Activated T-cell treated with anti-CD3 and anti-CD28 coated beads for 1 hour (primary cell): ENCODE measurements at places on chromosomes 1 and 21.

- DNase-seq, result no peak
These were observed 12.1 kb upstream of the CNTN2 start for GRCh38 chr1:205030896-205031295.

- DNase-seq, result no peak
These were observed 116.8 kb downstream of the KCNH1 start for GRCh38 chr1:211017075-211017718.

DNA sequence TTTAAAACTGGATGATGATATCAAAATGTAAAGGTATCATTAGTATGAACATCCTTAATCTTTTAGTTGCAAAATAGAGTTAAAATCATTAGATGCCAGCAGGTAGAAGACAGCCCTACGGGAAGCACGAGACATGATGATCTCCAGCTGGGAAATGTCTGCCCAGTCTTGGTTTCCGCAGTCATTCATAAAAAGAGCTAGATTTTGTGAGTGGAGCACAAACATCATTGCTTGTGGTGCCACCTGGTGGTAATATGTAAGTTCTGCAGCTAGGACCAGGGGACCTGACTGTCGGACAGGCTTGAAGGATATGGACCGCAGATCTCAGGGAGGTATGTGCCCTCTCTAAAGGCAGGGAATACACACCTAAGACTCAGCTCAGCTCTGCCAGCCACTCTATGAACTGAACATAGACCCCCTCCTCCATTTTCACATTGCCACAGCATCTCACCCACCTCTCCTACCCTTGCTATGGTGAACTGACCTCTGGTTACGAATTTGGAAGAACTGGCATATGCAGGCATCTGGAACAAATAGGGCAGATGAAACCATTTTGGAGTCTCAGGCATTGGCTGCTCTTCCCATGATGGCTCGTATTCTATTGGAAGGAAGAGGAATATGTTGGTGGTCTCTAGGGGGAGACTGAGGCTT lies 9.2 kb downstream of the FCMR start:
- no peak for DNase-seq

DNA sequence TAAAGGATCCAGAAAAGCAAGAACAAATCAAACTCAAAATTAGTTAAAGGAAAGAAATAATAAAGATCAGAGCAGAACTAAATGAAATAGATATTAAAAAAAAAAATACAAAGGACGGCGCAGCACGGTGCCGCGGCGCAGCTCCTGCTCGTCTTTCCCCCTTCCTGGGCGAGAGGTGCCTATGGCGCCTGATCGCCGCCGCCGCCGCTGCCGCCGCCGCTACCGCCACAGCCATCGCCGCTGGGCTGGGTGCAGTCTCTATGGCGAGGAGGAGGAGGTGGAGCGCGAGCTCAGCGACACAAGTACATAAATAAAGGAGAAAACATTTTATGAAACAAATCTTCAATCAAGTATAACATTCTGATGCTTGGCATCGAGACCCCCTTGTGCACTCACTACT lies 77.6 kb upstream of the VANGL1 start:
- DNase-seq, result no peak

GRCh38 chr1:221011145-221011544 lies 131.9 kb downstream of the HLX start:
- no peak for DNase-seq

- no peak for DNase-seq
These were observed 3.2 kb downstream of the B3GALNT2 start for GRCh38 chr1:235500971-235501540.

- no peak for DNase-seq
These were observed 3.2 kb downstream of the LBR start for GRCh38 chr1:225424562-225425200.

GRCh38 chr1:107559881-107560280 lies 405.1 kb downstream of the VAV3 start:
- no peak for DNase-seq

GRCh38 chr1:232483826-232484225 lies 146.1 kb downstream of the SIPA1L2 start:
- DNase-seq, result no peak

- DNase-seq, result no peak
These were observed 26.2 kb upstream of the ERG start for GRCh38 chr21:38524168-38525153.

- no peak for DNase-seq
These were observed 12.6 kb downstream of the LRRC8D start for GRCh38 chr1:89833183-89834082.

GRCh38 chr1:112887599-112888283 lies 68.3 kb downstream of the SLC16A1 start:
- no peak for DNase-seq

GRCh38 chr1:179775009-179775408 lies 31.9 kb downstream of the FAM163A start:
- no peak for DNase-seq

DNA sequence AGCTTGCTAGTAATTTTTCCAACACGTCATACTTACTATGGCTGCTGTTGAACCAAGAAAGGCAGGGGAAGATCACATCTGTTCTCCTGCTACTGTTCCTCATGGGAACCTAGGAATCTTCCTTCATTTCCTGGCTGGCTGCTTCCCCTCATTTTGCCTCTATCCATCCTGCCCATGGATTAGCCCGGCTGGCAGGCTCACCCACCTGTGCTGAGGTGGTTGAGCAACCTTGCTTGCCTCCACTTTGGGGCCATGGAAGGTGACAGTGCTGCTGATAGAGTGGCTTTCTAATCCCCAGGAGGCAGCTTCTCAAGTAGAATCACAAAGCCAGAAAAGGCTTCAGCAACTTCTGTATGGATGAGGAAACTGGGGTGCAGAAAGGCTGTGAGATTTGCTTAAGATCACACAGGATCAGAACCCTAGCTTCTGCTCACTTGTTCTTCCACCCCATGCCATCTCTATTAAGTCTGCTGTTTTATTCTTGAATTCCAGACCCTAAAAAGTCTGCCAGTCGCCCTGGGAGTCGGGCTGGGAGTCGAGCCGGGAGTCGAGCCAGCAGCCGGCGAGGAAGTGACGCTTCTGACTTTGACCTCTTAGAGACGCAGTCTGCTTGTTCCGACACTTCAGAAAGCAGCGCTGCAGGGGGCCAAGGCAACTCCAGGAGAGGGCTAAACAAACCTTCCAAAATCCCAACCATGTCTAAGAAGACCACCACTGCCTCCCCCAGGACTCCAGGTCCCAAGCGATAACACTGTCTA lies 6.2 kb upstream of the BMP8A start:
- no peak for DNase-seq

DNA sequence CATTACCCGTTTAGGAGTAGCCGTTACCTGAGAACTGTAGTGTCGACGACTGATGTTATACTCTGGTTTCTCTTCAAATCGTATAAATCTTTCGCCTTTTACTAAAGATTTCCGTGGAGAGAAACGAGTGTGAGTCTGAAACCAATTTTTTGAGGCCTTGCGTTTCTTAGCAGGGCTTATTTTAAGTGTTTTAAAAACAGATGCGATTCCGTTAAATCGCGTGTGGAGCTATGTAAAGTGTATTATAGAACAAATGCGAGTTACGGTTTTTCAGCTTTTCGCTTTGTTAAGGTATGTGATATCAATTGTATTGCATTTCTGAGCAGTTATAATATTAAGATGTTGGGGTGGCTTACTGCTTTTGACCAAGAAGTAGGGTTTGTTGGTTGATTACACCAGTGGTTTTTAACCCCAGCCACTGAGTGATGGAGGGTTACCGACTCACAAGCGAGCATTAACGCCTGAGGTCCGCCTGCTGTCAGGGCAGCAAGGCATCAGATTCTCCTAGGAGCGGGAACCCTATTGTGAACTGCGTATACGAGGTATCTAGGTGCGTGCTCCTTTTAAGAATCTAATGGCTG lies 18.0 kb downstream of the KIAA2013 start:
- peak; percentile 36 for DNase-seq

- no peak for DNase-seq
These were observed 202.5 kb upstream of the RAB4A start for GRCh38 chr1:229068270-229068987.

- peak; percentile 70 for DNase-seq
These were observed at the start of gene BOLA1 for GRCh38 chr1:149899460-149900284. Gene BOLA1 (plus strand): TSS chr1:149899568. CDS start chr1:149900060, 492 bp downstream.

GRCh38 chr1:233268389-233269022 lies 27.0 kb downstream of the PCNX2 start:
- no peak for DNase-seq

DNA sequence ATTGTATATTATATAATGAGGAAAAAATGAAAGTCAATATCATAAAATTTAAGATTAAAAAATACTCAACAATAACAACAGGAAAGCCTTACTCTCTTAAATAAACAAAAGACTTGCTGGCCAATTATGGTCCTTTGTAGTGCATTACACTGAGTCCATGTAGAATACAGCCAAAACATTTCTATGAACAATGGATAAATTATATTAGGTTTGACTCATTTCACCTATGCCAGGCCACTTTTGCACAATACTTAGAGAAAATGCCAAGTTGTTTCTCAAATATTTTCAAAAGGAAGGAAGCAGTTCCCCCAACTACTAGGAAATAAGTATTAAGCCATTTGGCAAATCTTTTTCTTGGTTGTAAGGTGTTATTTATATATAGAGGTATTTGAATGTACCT lies 19.8 kb upstream of the UCK2 start:
- no peak for DNase-seq

- DNase-seq, result no peak
These were observed 235.2 kb downstream of the DISC1 start for GRCh38 chr1:231861541-231862481.

GRCh38 chr1:30720271-30721223 lies 2.8 kb downstream of the MATN1 start:
- no peak for DNase-seq

DNA sequence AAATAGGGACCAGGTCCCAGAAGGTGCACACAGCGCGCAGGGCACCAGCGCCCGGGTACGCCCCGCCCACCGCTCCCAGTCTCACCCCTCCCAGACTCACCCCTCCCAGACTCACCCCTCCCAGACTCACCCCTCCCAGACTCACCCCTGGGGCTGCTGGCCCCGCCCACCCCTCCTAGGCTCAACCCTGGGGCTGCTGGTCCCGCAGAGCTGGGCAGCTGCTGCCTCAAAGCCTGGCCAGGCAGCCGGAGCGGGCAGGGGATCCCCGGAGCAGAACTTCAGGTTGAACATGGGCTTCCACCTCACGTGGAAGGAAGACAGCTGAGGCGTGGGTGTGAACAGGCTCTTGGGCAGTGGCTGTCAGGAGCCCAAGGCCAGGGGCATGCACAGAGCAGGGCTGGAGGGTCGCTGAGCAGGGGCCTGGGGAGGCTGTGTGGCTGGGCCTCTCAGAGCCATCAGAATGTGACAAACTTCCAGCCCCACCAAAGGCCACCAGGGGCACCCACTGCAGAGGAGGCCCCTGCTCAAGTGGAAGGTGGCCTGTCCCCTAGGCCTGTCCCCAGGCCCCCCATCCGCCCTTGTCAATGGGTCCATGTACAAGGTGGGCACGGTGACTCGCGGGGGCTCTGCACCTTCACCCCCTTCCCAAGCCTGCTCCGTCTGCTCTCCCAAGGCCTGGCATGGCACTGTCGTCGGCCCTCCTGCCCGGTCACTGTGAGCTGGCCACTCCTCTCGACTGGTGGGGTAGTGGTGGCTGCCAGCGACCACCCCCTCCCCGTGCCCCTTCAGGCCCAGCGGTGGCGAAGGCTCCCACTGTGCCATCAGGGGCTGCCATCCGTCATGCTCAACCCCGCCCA lies 20.4 kb upstream of the SUMO3 start:
- DNase-seq, result no peak

DNA sequence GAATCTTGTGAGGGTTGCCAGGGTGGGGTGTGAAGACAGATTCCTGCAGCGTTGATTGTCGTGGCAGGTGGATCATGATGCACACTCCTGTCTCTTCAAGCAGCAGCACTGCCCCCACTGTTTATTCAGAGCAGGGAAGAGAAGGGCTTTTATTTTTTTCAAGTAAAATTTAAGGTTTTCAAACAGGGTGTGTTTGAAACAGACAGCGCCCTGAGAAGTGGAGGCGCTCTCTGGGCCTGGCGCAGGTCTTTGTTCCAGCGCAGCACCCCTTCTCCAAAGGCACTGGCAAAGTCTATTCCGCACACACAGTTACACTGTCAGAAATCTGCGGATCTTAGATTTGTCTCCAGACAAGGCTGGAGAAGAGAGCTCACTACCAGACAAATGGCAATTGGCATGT lies 7.0 kb downstream of the C1orf53 start:
- no peak for DNase-seq

DNA sequence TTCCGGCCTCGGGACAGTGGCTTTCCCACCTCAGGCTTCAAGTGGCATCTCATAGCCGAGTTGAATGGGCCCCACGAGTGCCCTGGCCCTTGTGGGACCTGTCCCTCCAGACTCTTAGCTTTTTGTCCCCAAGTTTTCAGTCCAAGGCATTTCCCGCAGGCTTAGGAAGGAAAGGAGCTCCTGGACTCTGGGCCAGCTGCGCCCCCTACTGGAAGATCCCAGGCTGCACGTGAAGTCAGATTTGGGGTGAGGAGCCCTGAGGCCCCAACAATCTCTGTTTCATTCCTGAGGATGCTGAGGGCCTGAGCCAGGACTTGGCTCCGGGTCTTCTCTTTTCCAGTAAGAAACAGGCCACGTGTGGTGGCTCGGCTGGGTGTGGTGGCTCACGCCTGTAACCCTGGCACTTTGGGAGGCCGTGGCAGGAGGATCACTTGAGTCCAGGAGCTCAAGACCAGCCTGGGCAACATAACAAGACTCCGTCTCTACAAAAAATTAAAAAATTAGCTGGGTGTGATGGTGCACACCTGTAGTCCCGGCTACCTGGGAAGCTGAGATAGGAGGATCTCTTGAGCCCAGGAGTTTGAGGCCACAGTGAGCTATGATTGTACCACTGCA lies 67.4 kb downstream of the ARHGEF10L start:
- DNase-seq, result peak; percentile 11

GRCh38 chr1:7420098-7420445 lies 351.0 kb upstream of the VAMP3 start:
- no peak for DNase-seq

- no peak for DNase-seq
These were observed 924 bp downstream of the EXTL2 start for GRCh38 chr1:100893718-100894117.

GRCh38 chr1:235776396-235776795 lies 90.3 kb downstream of the LYST start:
- DNase-seq, result no peak

GRCh38 chr1:110091791-110092190 lies 20.5 kb upstream of the UBL4B start:
- DNase-seq, result no peak

DNA sequence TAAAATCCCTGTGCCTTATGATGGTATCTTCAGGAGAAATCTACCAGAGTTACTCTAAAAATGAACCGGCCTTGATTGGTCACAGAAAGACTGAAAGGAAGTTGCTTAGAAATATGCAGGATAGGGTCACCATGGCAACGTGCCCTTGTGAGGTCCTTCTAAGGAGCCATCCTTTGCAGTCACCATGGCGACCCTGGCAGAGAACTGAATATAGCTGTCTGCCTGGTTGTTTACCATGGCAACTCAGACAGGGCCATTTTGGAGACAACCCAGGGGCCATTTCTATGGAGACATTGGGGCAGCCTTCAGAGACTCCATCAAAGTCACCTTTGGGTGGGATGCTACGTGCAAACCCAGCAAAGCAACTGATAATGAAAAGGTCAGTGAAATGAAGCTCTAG lies 43.0 kb downstream of the SNX7 start:
- no peak for DNase-seq

- DNase-seq, result no peak
These were observed 35.0 kb downstream of the C21orf91 start for GRCh38 chr21:17784180-17784598.
